Chondrocyte (in vitro differentiated cells): ENCODE measurements at places on chromosomes 16 and 17. TPM values are rescaled to one million over a fixed set of nuclear protein-coding genes. Genes with fewer than 3 reads are reported as not detected.

DNA sequence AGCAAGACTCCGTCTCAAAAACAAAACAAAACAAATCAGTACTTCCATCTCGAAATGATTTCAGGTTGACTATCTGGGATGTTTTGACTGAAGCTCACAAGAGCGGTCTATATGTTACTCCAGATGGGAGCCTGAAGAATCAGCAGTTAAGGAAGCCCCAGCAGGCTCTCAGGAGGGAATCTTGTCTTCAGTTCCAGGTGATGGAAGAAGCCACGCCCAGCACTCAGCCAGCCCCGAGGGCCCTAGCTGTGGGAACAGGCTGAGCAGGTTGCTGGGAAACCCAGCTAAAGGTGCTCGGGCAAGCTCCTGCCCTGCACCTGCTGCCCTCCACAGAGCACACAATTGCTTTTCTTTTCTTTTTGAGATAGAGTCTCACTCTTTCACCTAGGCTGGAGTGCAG, 32.4 kb downstream of the WIPI1 start:
- DNase-seq: no peak

The SLC5A2 gene
- not detected in 3 replicates for total RNA-seq

The CACNG1 gene
- total RNA-seq: not detected in 3 replicates

The TNK1 gene
- total RNA-seq: 0.22 to 0.72 TPM in 2 of 3 replicates, not detected in the other

The FOXN1 gene
- total RNA-seq: not detected in 3 replicates

DNA sequence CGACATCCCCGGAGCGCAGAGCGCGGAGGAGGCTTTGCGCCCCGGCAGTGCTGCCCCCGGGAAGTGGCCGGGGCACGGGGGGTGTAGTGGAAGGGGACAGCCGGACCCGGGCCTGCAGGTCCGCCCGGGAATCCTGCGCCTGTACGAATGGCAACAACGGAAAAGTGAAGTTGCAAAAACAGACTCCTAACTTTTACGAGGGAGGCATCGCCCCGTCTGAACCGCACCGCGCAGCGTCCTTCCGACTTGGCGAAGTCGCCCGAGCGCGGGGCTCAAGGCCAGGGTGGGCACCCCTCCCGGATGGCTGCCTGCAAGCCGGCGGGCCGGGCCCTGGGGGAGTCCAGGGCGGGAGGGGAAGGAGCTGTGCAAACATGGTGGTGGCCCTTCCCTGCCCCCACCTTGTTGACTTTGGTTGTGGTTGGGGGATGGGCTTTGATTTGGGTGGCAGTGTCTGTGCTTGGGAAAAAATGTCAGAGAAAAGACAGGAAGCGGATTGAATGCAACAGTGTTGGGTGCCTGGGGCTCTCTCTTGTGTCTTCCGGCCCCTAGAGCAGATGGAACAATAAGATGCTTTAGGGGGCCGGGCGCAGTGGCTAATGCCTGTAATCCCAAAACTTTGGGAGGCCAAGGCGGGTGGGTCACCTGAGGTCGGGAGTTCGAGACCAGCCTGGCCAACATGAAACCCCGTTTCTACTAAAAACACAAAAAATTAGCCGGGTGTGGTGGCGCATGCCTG, 675 bp downstream of the RNF213 start:
- DNase-seq: no peak

DNA sequence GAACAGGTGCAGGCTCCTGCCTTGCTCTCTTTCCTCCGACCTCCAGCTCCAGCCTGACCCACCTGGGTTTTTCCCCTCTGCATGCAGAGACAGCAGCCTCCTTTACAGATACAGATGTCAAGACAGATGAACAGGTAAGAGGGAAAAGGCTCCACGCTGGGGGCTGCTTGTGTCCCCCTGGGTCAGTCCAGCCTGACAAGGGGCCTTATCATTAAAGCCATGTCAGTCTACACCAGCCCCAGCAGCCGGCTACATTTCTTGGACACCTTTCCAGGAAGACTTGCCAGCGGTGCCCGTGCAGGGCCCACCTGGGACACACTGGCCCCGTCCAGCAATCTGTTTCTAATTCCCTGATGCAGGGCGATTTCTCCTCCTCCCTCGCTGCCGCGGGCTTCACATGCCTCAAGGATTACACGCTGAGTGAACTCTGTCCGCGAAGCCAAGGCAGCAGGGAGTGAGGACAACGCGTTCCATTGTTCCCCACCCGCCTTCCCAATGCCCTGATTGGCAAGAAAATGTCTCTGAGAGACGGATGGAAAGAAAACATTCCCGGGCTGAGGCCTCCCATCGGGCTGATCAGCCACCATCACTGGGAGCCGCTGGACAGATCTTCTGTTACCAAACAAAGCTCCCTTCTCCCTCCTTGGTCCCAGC, 184.7 kb downstream of the C16orf95 start:
- no peak for DNase-seq

- DNase-seq: no peak
Observed at GRCh38 chr16:48354877-48355855, 30.0 kb downstream of the SIAH1 start.

- no peak for DNase-seq
Observed at GRCh38 chr16:50941681-50942080, 199.8 kb downstream of the CYLD start.

DNA sequence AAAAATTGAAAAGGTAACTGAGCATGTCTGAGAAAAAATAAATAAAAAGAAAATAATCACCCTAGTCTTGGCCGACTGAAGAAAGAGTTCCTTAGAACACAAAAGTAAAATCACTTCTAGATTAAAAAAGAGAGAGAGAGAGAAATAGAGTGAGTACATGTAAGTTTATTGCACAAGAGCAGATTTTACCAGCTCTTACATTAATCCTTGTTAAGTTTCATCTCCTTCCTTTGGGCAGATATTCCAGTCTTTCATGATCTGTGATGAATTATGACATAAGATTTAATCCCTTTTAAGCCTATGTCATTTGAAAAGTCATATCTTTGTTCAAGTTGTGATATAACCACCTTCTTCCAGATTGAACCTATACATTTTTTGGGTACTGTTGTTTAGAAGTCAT, 54.8 kb downstream of the NFAT5 start:
- no peak for DNase-seq

GRCh38 chr17:41467561-41467960, 375 bp upstream of the KRT32 start:
- no peak for DNase-seq

- DNase-seq: no peak
Observed at GRCh38 chr16:5884996-5885395, 787.4 kb upstream of the EEF2KMT start.

The NPIPA8 gene
- 0.35 to 0.68 TPM (median 0.41 TPM) in 3 replicates for total RNA-seq

GRCh38 chr17:43774304-43775250, 4.2 kb downstream of the DUSP3 start:
- DNase-seq: no peak

The NPTX1 gene
- total RNA-seq: 16.1 to 20.3 TPM (median 16.5 TPM) in 3 replicates

The KRTAP4-9 gene
- total RNA-seq: not detected in 3 replicates

DNA sequence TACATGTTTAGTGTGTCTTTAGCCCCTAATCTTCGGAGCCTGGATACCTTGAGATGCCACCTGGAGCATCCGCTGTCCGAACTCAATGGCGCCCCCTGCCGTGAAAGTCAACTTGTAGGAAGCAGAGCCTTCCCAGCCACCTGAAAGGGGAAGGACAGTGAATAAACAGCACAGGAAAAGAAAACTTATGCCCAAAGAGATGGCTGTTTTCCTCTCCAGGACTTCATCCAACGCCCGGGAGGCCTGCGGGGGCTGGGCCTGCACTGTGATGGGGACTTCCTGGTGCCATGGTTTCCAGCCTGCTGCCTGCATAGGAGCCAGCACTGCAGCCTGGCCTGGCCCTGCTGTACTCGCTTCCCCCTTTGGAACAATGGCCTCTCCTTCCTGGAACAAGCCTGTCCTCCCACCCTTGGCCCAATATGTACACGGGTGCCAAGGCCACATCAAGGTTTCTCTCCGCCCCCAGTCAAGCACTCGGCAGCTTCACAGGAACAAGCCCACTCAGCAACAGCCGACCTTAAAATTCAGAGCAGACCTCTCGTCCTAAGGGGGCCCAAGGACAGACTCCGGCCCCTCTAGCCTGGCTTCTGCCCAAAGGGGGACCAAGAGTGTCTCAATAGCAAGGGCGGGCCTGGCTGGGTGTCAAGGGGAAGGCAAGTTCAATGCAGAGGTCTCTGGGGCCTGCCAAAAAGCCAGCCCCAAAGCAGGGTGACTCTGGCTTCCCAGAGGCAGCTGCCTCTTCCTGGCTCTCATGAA, 4.5 kb upstream of the UNC13D start:
- DNase-seq: no peak

GRCh38 chr17:40025991-40026815, 11.0 kb downstream of the CSF3 start:
- no peak for DNase-seq
